ENCODE measurements at places on chromosomes 6 and 20. TPM values are rescaled to one million over a fixed set of nuclear protein-coding genes. Genes with fewer than 3 reads are reported as not detected.

DNA sequence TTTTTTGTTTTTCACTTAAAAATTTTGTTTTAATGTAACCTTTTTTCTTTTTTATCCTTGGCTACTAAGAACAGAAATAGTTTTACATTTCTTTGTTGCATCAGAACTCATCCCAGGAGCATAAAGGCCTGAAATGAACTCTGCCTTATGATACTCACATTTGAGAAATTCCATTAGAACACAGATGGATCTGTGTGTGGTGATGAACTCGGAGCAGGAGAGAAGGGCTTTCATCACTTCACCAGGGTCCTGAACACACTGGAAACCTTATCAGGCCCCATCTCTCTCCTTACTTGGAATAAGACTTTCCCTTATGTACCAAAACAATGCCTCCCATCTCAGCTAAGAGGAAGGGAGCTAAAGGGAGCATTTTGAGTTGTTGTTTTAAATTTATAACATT is 139.4 kb downstream of the PHF3 start:
- no peak for DNase-seq

- no peak for DNase-seq
Measured at GRCh38 chr6:18022398-18023231, 35.2 kb upstream of the KIF13A start.

GRCh38 chr20:35611482-35611881 is 4.1 kb upstream of the SPAG4 start:
- peak; percentile 63 for DNase-seq

- no peak for DNase-seq
Measured at GRCh38 chr20:1964061-1964460, 29.8 kb downstream of the PDYN start.

- DNase-seq = peak; percentile 62
Measured at GRCh38 chr6:116059713-116060571, 749 bp downstream of the FRK start.

- DNase-seq = no peak
Measured at GRCh38 chr6:40054602-40055001, 120.3 kb upstream of the MOCS1 start.

GRCh38 chr6:170110201-170111140 is 180.4 kb downstream of the DLL1 start:
- DNase-seq = no peak

- DNase-seq = no peak
Measured at GRCh38 chr6:12275107-12275506, 15.1 kb upstream of the EDN1 start.

DNA sequence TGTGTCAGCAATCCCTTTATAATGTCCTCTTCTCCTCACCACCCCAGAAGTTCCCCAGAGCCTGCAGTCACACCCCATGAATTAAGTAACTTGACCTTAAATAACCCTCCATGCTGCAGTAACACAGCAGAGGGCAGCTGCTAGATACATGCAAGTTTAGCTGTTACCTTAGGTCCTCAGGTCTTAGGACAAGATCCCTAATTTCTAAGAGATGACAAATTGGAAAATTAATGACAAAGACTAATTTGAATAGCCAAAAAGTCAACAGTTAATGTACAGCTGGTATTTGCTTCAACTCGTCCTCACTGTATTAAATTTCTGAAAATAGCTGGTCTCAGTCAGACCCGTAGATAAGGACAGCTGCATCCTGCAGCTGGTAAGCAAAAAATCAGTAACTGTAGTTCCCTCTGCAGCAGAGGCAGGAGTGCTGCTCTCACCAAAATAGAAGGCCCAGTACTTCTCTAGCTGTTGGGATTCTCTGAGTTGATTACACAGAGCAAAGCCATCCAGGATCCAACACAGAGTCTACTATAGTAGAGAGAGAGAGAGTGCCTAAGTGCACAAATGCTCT is 62.4 kb downstream of the TNFRSF21 start:
- DNase-seq = no peak

GRCh38 chr6:44642349-44642748 is 254.8 kb downstream of the CDC5L start:
- DNase-seq = no peak

DNA sequence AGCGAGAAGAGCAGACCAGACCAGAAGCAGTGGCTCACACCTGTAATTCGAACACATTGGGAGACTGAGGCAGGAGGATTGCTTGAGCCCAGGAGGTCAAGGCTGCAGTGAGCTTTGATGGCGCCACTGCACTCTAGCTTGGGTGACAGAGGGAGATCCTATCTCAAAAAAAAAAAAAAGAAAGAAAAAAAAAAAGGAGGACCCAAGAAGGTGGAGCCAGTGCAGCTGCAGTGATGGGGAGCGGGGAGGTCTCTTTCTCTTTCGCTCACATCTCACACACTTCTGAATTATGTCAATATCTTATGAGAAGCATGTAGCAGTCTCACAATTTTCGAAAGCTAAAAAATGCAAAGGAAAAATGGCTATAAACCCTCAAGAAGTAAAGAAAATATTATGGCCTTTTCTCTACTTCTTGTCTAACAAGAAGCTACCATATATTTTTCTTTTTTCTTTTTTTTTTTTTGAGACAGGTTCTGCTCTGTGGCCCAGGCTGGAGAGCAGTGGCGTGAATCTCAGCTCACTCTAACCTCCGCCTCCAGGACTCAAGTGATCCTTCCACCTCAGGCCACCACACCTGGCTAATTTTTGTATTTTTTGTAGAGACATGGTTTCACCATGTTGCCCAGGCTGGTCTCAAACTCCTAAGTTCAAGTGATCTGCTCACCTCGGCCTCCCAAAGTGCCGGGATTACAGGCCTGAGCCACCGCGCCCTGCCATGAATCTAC is 3.8 kb upstream of the SPO11 start:
- DNase-seq = no peak

DNA sequence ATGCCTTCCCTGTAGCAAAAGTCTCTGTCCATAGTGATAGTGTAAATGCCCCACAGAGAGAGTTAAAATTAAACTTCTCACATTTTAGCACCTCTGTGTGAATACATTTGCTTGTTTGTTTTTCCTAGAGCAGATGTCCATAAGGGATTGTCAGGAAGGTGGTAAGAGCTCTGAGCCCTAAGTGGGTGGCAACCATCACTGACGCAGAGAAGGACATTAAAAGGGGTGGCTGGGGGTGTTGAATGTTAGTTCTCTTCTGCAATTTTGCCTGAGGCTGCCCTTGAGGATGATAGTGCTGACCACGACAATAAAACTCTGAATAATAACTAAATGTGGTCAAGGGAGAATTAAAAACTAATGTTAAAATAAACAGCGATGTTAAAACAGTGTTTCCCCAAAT is 174.3 kb upstream of the ID4 start:
- no peak for DNase-seq

- DNase-seq = no peak
Measured at GRCh38 chr6:113208726-113209125, 648.4 kb upstream of the MARCKS start.

DNA sequence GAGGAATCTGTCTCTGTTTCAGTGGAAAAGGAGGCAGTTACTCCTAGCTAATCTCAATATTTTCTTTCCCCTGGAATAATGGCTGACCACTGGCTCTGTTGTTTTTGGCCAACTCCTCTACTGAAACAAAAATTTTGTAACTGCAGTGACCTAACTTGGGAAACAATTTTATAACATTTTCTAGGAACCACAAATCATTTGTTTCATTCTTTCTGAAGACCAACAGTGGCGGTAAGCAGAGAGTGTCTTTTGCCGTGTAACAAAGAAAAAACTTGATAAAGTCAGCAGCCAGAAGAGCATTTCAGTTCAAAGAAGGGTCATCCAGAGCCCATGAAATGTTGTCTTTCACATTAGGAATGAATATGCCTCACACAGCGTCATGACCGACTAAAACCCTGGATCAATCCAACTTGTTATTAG is 11.8 kb upstream of the BFSP1 start:
- no peak for DNase-seq

- DNase-seq = no peak
Measured at GRCh38 chr20:63123331-63123741, 92.6 kb downstream of the YTHDF1 start.

DNA sequence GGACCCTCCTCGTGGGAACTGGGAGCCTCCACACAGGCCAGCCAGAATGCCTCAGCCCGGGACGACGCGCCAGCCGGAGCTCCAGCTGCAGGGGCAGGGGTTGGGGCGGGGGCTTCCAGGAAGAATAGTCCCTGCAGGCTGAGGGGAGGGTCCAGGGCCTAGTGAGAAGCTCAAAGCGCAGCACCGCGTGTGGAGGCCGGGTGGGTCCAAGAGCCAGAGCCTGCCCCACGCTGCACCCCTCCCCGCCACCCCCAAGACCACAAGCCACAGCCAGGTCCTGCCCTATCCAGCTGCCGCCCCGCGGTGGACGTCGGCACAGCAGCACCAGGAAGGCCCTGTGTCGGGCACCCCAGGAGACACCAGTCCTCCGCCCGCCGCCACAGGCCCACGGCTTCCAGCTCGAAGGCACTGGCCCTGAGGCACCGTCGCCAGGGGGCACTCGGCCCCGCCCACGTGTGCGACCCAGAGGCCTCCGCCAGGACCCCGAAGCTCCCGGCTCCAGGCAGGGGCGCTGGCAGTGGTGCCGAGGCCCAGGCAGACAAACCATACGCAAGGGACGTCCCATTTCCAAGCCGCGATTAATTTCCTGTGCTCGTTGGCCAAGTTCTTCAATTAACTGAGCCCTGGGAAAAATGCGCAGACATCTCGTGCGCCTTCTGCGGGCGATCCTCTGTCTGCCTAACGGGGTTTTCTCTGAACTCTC is 19.5 kb downstream of the KCNQ2 start:
- no peak for DNase-seq

GRCh38 chr6:133393891-133394290 is 152.7 kb downstream of the EYA4 start:
- no peak for DNase-seq

GRCh38 chr6:25279748-25280343 is 672 bp downstream of the CARMIL1 start:
- DNase-seq = no peak

DNA sequence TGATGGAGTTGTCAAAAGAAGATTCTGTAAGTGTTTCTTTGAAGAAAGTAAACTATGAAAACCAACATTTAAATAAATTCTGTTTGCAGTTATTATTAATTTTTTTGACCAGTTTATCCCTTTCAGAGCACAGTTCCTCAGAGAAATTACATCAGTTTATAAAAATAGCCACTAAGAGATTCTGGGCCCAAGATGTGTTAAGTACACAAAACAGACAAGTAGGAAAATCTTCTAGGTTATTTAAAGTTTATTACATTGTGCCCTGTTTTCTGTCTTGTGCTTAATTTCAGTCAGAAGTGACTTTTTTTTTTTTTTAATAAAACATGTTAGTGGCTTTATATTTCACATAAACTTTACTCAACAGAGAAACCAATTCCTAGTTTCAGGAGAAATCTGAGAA is 72.3 kb downstream of the ECT2L start:
- no peak for DNase-seq

- no peak for DNase-seq
Measured at GRCh38 chr20:23697947-23698346, 9.1 kb upstream of the CST4 start.

DNA sequence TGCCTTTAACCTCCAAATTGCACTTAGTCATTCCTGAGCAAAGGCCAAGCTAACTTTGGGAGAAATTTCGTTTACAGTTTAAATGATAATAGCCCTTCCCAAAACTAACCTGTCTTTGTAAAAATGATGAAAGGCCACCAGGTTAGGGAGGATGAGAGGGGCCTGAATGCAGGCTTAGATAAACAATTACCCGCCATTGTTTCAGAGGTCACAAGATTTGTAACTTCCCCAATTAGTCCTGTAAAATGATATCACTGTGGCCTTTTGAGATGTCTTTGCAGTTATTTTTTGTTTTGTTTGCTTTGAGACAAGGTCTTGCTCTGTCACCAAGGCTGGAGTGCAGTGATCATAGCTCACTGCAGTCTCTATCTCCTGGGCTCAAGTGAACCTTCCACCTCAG is 26.3 kb downstream of the GNL1 start:
- DNase-seq = no peak

- peak; percentile 16 for DNase-seq
Measured at GRCh38 chr6:12637960-12638641, 78.5 kb upstream of the PHACTR1 start.

GRCh38 chr20:64068386-64069208 is 5.6 kb downstream of the TCEA2 start:
- no peak for DNase-seq

DNA sequence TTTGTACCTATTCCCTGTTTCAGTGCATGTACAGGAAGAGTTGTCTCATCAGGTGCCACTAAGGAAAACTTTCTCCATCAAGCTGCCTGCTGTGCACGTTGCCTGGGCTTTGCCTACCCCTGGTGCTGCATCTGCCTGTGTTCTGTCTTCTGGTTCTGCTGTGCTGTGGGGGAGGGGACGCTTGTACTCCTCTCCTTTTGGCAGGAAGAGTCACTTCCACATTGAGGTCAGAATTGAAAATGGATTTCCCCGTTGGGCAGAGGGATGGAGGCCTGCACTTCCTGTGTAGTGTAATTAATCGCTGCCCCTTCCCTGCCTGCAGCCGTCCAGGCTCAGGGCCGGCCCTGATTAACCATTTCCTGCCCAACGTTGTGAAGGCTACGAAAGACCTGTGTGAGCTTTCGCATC is 153.3 kb downstream of the SCML4 start:
- peak; percentile 66 for DNase-seq

DNA sequence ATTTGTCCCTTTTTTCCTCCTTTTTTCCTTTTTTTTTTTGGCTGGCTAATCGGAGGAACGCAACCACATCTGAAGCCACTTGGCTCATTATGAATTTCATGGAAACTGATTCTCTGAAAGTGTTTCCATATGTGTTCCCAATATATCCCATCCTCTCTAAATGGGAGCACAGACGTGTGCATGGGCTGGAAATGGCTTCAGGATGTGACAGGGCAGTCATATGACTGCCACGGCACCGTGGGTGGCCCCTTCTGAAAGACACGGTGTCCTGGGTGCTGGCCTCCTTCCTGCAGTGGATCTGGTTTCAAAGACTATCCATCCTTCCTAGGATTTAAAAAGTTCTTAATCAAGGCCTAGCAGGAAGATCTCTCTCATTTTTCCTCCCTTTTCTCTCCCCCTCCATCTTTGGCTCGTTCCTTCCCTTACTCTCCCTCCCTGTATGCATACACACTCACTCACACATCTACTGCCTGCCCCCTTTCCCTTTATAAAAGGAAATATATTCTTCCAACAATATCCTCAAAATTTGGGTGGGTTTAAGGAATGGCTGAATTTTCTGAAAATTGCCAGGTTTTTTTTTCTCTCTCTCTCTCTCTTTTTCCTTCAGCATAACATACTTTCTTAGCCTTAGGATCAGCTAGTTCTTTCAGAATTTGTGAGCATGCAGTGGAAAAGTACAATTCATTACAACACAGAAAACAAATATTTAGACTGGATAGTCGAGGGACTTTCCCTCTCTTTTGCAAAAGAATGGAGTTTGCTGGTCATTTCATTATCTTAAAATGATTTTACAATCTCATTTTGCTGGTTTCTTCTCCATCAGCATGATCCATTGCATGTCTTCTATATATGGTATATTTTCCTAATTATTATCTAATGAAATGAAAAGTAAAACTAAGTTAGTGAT is 161.2 kb upstream of the SUPT3H start:
- no peak for DNase-seq

Gene ENPP1
- not detected for polyA plus RNA-seq

Gene HLA-DPB1
- polyA plus RNA-seq = 354 TPM

Gene QRSL1
- polyA plus RNA-seq = 21.4 TPM

Gene ENPP3
- not detected for polyA plus RNA-seq

Gene DOK5
- not detected for polyA plus RNA-seq

Gene TMC2
- polyA plus RNA-seq = not detected

Gene CST4
- not detected for polyA plus RNA-seq

Gene MROH8
- 3.0 TPM for polyA plus RNA-seq

Gene WFDC10B
- not detected for polyA plus RNA-seq

Gene POM121L2
- polyA plus RNA-seq = not detected

Gene TTK
- 41.4 TPM for polyA plus RNA-seq

Gene PPP1R3G
- 0.05 TPM for polyA plus RNA-seq

Gene JPH2
- polyA plus RNA-seq = not detected

Gene OPRL1
- polyA plus RNA-seq = 0.05 TPM

Gene IL17A
- polyA plus RNA-seq = not detected

Gene NKAPL
- polyA plus RNA-seq = 0.23 TPM

All from GM12878 (cell line).